ENCODE measurements at places on chromosomes 5 and 9. TPM values are rescaled to one million over a fixed set of nuclear protein-coding genes. Genes with fewer than 3 reads are reported as not detected.
A peak's percentile ranks its signal among the peaks of the same experiment; 100 is the strongest.

DNA sequence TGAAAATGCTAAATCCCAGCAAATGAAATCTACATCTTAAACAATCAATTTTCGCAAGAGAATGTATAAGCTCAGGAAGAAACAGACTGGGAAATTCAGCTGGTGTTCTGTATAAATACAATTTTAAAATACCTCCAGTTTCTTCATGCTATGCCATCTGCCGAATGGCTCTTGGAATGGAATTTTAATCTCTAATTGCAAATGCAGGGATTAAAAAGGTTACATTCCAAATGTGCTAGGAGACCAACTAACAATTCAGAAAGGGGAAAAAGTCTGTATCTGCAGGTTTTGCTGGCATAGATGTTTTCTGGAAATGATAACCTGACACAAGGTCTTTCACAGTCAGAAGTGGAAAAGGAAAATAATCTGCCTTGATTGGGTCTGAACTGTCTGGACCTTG, 379.7 kb downstream of the MAT2B start:
- no peak for DNase-seq

DNA sequence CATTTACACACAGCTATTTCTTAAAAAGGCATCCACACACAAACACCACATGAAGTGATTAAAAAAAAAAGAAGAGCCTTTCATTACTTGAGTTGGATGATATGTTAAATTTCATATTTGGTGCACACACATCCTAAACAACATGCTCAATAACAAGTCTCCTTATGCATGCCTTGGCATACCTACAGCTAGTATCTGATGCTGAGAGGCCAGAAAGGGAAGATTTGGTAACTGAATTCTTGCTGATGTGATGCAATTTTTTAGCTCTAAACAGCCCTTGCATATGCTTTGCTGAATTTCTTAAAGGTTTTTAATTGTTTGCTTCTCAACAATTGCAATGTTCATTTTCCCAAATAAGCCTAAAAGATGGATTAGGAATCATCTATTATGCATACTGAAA, 338.8 kb downstream of the ARL15 start:
- DNase-seq = no peak

DNA sequence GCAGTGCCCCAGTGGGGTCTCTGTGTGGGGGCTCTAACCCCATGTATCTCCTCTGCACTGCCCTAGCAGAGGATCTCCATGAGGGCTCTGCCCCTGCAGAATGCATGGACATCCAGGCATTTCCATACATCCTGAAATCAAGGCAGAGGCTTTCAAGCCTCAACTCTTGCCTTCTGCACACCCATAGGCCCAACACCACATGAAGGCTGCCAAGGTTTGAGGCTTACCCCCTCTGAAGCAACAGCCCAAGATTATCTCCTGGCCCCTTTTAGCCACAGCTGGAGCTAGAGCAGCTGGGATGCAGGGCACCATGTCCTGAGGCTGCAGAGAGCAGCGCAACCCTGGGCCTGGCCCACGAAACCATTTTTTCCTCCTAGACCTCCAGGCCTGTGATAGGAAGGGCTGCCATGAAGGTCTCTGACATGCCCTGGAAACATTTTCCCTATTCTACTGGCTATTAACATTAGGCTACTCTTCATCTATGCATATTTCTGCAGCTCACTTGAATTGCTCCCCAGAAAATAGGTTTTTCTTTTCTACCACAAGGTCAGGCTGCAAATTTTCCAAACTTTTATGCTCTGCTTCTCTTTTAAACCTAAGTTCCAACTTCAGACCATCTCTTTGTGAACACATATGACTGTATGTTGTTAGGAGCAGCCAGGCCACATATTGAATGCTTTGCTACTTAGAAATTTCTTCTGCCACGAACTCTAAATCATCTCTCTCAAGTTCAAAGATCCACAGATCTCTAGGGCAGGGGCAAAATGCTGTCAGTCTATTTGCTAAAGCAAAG, 18.4 kb downstream of the NR3C1 start:
- DNase-seq = peak; percentile 18

GRCh38 chr5:54529565-54529964, 12.0 kb downstream of the SNX18 start:
- no peak for DNase-seq

DNA sequence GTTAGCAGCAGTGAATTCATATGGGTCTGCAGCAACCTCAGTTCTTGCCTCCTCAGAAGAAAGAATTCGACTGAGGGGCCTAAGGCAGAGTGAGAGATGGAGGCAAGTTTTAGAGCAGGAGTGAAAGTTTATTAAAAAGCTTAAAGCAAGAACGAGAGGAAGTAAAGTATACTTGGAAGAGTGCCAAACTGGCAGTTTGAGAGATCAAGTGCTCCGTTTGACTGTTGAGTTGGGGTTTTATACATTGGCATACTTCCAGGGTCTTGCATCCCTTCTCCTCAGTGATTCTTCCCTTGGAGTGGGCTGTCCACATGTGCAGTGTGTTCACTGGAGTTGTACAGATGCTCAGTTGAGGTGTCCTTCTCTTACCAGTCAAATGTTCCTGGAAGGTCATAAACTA, 203.6 kb downstream of the SPATA31D1 start:
- no peak for DNase-seq

GRCh38 chr9:7297521-7297920, 502.1 kb downstream of the DMAC1 start:
- no peak for DNase-seq

- DNase-seq = no peak
Measured at GRCh38 chr5:168319774-168320173, 28.3 kb downstream of the WWC1 start.

DNA sequence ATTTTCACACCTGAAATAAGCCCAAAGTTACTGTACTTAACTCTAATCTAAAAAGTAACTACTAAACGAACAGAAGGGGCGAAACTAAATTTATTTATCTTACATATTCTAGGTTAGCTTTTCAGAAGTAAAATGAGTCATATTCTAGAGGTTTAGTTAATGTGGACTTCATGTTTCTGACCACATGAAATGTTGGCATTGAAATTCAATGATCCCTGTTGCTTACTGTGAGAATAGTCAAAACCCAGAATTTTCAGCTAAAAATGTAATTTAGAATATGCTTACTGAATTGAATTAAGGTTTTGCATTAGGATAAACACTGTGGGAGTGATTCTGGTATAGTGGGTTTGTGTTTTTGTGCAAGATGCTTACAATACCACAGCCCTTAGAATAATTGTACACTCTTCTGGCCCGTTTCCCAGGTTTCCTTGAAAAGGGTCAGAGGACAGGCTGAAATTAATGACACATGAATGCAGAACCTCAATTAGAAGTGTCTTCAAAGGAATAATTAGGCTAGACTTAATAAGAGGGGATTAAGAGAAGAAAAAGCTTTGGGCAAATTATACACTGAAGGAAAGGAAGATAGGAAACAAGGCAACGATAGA, 1.4 kb upstream of the SNX18 start:
- no peak for DNase-seq

GRCh38 chr9:134226221-134226930, 62.0 kb upstream of the RNU6ATAC start:
- no peak for DNase-seq

DNA sequence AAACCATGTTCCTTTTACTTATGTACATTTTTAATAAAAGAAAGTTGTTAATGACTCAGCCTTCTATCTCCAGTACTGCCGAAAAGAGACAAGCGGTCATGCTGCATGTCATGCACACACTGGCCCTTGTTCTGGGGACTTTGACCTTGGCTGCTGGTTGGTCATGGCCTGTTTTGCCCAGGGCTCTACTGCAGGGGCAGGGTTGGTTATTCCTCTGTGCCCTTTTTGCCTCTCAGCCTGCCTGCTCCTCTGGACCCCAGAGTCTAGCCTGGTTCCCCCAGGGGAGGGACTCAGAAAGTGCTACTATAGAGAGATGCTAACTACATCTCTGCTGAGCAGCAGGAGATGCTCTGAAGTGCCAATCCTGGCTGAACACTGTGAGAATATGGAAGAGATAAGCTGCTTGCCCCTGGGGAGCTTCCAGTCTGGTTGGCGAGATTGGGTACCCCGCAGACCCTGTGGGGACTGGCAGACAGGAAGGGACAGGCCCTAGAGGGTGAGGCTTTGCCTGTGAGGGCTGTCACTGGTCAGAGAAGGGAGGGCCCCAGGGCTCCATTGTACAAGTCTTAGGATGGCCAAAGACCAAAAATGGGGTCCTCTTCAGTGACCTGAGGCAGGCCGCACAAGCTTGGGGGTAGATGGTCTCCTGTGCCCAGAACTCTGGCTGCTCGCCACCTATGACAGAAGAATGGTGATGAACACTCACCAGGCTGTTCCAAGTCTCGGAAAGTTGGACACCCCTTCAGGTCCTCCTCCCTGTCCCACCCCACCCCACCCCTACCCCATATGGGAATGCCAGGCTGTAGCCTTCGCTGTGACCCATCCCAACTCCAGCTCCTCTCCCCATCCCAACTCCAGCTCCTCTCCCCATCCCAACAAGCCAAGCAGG, 14.3 kb downstream of the IRF1 start:
- DNase-seq = no peak

- DNase-seq = peak; percentile 63
Measured at GRCh38 chr9:136644593-136645351, 17.9 kb upstream of the EGFL7 start.

- DNase-seq = peak; percentile 78
Measured at GRCh38 chr5:151234476-151235238, 10.8 kb upstream of the CCDC69 start.

- no peak for DNase-seq
Measured at GRCh38 chr5:10702911-10703491, 58.0 kb downstream of the DAP start.

DNA sequence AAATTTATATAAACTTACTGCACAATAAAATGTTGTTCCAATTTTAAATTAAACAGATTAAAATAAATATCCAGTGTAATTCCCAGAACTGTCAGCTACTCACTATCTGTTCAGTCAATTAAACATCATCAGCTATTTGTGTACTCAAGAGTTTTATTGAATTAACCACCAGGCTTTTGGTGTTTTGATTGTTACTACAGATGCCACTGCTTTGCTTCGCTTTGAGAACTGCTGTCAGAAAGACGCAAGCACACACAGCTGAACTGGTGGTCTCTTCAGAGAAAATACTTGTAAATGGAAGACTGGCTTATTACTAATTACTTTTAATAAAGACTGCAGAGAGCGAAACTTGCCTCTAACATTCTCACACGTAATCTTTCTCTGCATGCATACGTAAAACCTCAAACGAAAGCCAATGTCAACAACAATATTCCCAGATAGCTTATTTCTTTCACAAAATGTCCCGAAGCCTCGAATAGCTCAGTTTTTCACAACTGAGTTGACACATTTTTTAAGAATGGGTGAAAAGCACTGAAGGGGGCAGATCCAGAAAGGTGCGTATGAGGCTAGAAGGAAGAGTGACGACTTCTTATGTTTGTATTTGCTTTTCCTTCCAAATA, 259.6 kb upstream of the RPS23 start:
- no peak for DNase-seq

GRCh38 chr9:34986540-34987047, 3.0 kb upstream of the DNAJB5 start:
- DNase-seq = peak; percentile 67

Gene ECM2
- not detected for total RNA-seq

Gene PCDHGA12
- total RNA-seq = 3.0 TPM

Gene PCDHGA5
- total RNA-seq = 4.9 TPM

Gene IL17B
- total RNA-seq = not detected

Gene RBM22
- 45.6 TPM for total RNA-seq

Gene COL27A1
- total RNA-seq = not detected

Gene KLF9
- 1.9 TPM for total RNA-seq

Data from OCI-LY7 (cell line).